ENCODE measurements at places on chromosomes 7 and 10. TPM values are rescaled to one million over a fixed set of nuclear protein-coding genes. Genes with fewer than 3 reads are reported as not detected.

DNA sequence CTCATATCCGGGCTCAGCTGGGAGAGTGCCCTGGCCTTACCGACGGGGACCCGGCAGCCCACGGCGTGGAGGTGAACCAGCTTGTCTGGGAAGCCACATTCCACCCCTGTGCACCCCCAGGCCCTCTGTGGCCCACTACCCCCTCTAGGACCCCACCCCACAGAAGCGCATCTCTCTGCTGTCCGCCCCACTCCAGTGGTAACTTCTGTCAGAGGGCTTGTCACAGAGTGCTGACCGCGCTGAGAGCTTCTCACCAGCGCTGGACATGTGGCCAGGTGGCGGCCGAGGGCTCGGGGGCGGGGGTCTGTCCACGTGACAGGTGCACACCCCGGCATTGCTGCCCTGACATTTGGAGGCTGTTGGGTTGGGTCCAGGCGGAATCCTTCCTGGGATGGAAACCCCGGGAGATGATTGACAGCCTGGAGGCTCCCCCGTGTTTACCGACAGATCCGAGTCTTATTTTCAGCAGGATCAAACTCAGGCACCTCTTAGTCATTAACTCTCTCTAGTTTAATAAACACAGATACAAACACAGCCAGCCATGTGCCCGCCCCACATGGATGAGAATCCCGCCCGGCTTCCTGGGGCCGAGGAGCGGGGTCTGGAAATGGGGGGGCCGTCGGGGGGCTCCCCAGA, 5.1 kb downstream of the ELFN1 start:
- H3K4me1 ChIP-seq, result peaks cover 1% of the 10 kb centered on the region
- DNase-seq, result no peak
- no peaks in the 10 kb centered on the region for H3K36me3 ChIP-seq
- H3K4me3 ChIP-seq, result no peak overlapping the region

The GIMAP6 gene
- total RNA-seq, result 0.17 TPM

GRCh38 chr7:83732305-83732704, 83.4 kb upstream of the SEMA3E start:
- H3K27me3 ChIP-seq, result no peaks in the 10 kb centered on the region
- H3K27ac ChIP-seq, result no peak overlapping the region
- H3K4me3 ChIP-seq, result no peak overlapping the region
- no peaks in the 10 kb centered on the region for H3K4me1 ChIP-seq
- DNase-seq, result no peak

DNA sequence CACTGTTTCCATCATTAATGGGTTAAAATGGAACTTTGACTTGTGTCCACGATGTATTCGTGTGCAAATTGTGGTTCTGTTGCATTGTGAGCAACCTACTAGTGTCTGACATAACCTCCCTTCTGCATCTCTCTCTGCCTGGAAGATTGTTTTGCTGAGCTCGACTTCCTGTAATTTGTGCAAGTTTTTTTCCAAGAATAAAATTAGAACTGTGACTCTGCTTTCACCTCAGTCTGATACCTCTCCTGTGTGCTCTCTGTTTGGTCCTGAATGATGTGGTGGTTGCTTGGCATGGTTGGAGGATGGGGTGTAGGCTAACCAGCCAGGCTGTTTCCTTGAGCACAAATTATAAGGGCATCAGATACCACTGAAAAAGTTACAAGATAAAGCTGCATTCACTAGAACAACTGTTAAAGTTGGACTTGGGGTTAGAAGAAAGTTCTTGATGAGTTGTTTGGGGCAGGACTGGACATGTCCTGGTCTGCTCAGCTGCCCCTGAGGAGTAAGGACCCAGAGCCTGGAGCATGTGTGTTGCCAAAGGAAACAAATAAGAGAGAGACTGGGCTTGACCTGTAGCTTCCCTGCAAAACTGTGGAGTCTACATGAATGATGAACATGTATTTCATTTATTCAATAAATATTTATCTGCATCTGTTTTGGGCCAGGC, 1.9 kb upstream of the VOPP1 start:
- peaks cover 33% of the 10 kb centered on the region for H3K4me1 ChIP-seq
- no peak for DNase-seq

DNA sequence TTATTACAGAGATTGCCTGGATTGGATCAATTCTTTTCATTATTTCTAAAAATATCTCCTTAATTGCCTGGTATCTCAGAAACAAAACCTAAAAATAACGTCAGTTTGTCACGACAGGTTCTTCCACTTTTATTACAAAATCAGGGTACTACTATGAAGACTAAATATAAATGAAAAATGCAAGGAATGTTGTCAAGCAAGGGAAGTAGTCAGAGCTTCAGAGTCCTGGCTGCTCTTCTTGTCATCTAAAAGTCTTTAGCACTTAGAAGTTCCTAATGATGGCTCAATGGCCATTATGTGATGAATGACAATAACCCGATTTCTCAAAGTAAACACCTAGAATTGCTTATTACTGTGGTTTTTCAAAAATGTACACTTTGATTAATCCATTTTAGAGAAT, 192.2 kb downstream of the SEMA3A start:
- no peak overlapping the region for H3K27ac ChIP-seq
- H3K36me3 ChIP-seq, result no peaks in the 10 kb centered on the region
- H3K4me3 ChIP-seq, result no peak overlapping the region
- H3K4me1 ChIP-seq, result no peaks in the 10 kb centered on the region

Data from activated B cell treated with CpG ODN at 0.5 μM for 24 hours (primary cell).